MV-4-11 (cell line): ENCODE measurements at places on chromosomes 3 and 15.

GRCh38 chr15:29050870-29051269, 165.1 kb downstream of the APBA2 start:
- no peak for DNase-seq

DNA sequence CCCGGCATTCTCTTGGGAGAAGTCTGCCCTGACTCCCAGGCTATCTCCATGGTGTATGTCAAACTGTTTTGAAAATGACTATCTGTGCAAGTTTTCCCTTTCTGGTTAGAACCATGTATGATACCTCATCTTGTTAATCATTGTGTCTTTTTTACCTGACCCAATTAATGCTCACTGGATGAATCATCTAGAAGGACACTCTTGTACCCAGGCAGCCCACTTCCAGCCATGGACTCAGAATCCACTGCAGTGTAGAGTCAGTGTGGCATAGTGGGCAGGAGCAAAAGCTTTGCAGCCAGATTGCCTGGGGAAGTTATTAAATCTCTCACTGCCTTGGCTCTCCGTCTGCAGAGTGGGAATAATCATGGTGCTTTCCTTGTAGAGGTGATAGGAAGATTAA, 1.2 kb downstream of the FAM3D start:
- no peak for DNase-seq

DNA sequence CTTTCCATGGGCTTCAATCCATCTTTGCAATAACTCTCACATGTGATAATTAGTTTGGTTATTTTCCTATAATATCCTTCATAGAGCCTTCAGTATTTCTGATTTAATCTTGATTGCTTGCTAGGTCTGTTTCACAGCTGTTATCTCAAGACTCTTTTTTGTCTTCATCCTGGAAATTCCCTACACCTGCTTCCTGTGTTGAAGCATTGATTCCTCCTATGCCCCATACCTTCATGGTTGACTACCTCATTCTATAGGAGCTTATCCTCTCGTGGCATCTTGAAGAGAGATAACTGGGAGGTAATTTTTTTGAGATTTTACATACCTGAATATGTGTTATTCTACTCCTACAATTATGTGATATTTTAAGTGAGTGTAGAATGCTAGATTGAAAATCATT, 26.7 kb downstream of the PIK3CA start:
- no peak for DNase-seq

DNA sequence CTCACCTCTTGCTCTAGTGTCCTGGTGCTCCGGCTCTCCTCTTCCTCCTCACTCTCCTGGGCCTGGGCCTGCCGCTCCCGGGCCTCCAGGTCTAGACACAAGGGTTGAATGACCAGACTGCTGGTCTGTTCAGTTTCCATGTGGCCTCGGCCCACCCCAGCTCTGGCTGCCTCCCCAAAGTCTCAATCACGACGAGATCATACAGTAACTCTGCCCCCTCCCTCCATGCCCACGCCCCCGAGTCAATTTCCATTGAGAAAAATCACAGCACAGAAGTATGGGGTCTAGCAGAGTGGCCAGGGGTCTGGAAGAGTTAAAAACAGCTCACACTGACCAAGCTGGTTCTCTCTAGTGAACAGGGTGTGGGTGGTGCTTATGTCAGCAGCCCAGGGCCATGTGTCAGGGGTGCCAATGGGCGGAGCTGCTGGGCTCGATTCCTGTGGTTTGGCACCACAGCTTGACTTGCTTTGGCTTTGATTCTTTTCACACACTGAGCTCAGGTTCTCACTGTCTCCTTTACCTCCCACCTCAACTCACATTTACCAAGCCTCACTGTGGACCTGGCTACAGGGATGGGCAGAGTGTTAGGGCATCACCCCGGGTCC, 6.9 kb downstream of the C15orf62 start:
- DNase-seq, result no peak

- DNase-seq, result no peak
Observed at GRCh38 chr15:88624971-88625490, 3.9 kb downstream of the AEN start.

DNA sequence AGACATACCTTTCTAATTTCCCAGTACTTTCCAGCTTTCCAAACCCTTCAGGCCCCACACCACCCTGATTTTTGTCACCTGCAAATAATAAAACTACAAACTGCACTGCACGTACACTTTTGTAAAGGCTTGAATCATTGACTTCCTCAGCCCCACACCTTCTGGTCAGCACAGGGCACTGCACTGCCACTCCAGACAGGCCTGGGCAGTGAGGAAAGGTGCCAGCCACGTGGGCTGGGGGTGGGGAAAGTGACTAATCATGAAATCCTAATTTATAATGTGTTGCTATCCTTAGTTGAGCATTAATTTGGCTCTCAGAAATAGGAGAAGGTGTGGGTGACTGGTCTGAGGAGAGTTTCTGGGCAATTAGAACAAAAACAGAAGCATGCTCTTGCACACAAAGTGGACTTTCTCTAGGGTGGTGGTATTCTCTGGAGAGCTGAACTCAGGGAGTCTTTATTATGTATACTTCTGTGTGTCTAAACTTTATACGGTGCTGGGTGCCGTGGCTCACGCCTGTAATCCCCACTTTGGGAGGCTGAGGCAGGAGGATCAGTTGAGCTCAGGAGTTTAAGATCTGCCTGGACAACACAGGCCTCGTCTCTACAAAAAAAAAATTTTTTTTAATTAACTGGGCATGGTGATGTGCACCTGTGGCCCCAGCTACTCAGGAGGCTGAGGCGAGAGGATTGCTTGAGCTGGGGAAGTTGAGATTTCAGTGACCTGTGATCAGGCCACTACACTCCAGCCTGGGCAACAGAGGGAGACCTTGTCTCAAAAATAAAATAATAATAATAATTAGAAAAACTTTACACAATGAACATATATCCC, 58.2 kb upstream of the FLNB start:
- DNase-seq, result no peak
